Hematopoietic multipotent progenitor cell treated with erythropoietin and hydrocortisone succinate and interleukin-3 and kit ligand, for 17 days (in vitro differentiated cells): ENCODE measurements at places on chromosomes 3 and 15.

DNA sequence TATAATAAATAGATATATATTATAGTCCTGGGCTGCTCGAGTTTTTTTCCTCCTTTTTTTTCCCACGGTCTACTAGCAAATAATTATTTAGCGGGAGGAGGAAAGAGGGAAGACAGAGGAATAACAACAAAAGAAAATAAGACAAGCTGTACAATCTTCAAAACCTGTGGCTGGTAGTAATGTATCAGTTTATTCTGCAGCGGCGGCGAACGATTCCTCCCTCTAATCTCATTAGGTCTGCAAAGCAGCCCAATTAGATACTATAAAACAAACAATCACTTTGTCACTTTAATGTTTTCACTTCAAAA is 390 bp upstream of the TLE3 start:
- no peak for DNase-seq

GRCh38 chr15:26621816-26622215 is 151.1 kb downstream of the GABRB3 start:
- no peak for DNase-seq

DNA sequence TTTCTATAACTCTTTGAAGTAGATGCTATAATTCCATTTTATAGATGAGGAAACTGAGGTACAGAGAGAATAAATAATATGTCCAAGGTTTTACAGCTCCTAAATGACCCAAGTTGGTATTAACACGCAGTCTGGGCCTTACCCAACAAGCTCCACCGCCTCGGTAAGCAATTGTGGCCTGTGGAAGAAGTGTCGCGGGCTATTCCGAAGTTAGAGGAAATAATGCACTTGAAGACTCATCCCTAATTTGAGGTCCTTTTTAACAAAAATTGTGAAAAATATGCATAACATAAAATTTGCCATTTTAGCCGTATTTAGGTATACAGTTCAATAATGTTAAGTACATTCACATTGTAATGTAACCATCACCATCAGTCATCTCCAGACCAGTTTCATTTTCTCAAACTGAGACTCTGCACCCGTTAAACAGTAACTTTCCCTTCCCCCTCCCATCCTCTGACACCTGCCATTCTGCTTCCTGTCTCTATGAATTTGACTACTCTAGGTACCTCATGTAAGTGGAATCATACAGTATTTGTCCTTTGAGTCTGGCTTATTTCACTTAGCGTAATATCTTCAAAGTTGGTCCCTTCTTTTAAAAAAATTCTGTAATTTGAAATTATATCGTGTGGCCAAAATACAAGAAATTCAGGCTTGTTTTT is 18.2 kb downstream of the IDH3A start:
- no peak for DNase-seq

DNA sequence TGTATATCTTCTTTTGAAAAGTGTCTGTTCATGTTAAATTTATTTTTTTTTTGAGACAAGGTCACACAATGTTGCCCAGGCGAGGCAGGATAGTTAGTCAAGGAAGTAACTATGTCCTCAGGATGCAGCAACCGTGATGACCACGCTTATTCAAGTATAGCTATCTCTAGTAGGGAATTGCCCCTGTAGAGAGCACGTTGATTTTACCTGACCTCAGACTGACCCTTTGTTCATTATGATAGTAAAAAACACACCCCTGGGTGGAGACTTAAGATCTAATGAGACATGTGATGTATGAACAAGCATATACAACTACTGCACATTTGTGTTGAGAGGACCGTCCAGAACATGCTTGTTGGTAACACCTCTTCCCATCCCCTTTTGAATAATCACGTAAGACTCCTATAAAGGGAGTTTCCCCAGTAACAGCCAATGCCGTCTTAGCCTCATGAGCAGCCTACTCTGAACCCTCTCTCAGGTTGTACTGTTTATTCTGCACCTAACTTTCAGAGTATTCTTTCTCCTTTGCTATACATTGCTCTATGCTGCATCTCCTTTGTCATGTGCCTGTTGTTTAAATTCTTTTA is 32.9 kb downstream of the ZNF621 start:
- DNase-seq = no peak

- no peak for DNase-seq
These were observed 50.5 kb downstream of the POMGNT2 start for GRCh38 chr3:43055393-43055792.

GRCh38 chr3:107430214-107430995 is 53.2 kb downstream of the CCDC54 start:
- DNase-seq = no peak

- DNase-seq = no peak
These were observed 35.7 kb upstream of the ACTL6A start for GRCh38 chr3:179526989-179527391.

DNA sequence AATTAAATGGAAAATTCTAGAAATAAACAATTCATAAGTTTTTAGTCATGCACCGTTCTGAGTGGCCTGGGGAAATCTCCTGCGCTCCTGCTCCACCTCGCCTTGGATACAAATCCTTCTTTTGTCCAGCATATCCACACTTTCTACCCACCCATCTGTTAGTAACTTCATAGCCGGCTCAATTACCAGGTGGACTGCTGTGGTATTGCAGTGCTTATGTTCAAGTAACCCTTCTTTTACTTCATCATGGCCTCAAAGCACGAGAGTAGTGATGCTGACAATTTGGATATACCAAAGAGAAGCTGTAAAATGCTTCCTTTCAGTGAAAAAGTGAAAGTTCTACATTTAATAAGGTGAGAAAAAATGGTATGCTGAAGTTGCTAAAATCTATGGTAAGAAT is 142.3 kb upstream of the CHL1 start:
- no peak for DNase-seq

DNA sequence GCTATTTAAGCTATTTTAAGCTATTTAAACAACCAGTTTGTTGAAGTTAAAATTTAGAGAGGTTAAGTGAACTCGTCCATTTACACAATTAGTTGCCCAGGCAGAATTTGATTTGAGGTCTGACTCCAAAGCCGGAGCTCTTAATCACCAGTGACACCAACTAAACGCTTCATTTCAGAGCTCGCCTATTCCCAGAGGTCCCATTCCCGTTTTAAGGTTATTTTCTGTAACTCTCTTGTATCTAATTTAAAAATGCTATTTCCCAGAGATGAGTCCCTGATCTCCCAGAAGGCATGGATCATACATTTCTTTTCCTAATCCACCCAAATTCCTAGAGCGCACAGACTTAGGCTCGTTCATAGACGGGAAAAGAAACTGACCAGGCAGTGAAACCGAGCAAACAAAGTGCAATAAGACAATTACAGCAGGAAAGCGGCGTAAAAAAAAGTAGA is 904 bp upstream of the MCTP2 start:
- DNase-seq = no peak
